IMR-90 (cell line): ENCODE measurements at places on chromosomes 2 and 18. TPM values are rescaled to one million over a fixed set of nuclear protein-coding genes. Genes with fewer than 3 reads are reported as not detected.

PTPRN gene
- total RNA-seq = 4.4 and 5.2 TPM in 2 replicates

GRCh38 chr2:189144700-189145211 lies 34.8 kb downstream of the COL5A2 start:
- peak overlapping the region; percentile 85; the same call in 1 of the 2 replicates for H3K27ac ChIP-seq
- peak; percentile 59 for DNase-seq
- no peaks in the 10 kb centered on the region for H3K27me3 ChIP-seq
- H3K36me3 ChIP-seq = peaks cover 2% of the 10 kb centered on the region

DNA sequence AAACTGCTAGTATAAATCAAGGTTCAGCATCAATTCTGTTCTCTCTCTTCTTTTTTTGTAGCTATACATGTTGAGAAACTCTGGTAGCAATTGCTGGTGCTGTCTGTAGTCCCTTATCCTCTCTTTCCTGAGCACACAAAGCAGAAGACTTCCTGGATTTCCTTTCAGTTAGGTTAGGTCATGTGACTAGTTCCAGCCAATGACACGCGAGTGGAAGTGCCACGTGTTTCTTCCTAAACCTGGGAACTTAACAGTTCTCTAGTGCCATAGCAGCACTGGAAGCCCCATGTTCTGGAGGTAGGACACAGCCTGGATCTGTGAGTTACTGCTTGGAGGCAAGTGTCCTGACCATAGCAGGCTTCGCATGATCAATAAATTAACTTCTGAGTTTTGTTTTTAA lies 125.9 kb downstream of the PLA2R1 start:
- H3K4me3 ChIP-seq = no peak overlapping the region
- H3K36me3 ChIP-seq = no peaks in the 10 kb centered on the region
- no peak overlapping the region for H3K27ac ChIP-seq
- H3K4me1 ChIP-seq = no peaks in the 10 kb centered on the region; the same call in 1 of the 2 replicates

GRCh38 chr2:42233976-42234441 lies 64.9 kb downstream of the EML4 start:
- no peak overlapping the region for H3K4me3 ChIP-seq
- H3K27ac ChIP-seq = peak overlapping the region; percentile 78
- no peaks in the 10 kb centered on the region for H3K27me3 ChIP-seq
- peaks cover 7% of the 10 kb centered on the region for H3K4me1 ChIP-seq

GRCh38 chr18:62883937-62884735 lies 168.8 kb downstream of the PHLPP1 start:
- no peak for DNase-seq
- no peaks in the 10 kb centered on the region for H3K36me3 ChIP-seq
- H3K27me3 ChIP-seq = no peaks in the 10 kb centered on the region
- peaks cover 6% of the 10 kb centered on the region for H3K4me1 ChIP-seq

DNA sequence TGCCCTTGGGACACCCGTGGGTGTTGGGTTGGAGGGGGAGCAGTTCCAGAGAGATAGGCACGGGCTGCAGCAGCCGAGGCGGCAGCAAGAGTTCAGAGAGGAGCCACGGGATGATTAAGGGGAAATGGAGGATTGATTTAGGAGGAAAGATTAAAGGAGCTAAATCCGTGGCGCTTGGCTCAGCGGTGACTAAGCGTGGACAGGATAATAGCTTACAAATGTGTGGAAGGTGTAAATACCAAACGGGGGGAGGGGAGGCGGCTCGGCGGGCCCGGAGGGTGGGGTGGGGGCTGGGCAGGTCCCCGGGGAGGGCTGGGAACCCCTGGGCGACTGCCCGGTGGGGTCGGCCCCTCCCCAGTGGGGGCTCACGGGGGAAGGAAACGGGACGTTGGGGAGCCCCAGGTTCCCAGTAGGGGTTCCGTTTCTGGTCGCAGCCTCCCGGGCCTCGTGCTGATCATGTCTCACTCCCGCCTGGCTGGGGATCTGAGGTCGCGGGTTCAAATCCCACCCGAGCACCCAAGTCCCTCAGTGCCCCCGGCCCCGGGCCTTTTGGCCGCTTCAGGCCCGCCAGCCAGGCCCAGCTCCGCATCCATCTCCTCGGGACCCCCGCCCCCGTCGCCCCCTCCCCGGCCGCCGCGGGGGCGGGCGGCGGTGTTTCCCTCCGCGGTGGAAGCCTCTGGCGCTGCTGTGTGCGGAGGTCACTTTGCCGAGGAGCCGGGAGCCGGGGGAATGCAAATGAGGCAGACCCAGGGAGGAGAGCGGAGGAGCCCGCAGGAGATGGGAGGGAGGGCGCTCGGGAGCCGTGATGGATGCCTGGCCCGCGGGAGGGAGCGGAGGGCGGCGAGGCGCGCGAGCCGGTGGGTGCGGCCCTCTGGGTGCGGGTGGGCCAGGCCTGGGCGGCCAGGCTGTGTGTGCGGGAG lies 8.1 kb downstream of the ASIC4 start:
- H3K27ac ChIP-seq = peak overlapping the region; percentile 26
- no peaks in the 10 kb centered on the region for H3K36me3 ChIP-seq
- H3K27me3 ChIP-seq = peaks cover 34% of the 10 kb centered on the region
- no peak overlapping the region for H3K4me3 ChIP-seq

GRCh38 chr2:161170958-161171932 lies 11.0 kb downstream of the TANK start:
- H3K27me3 ChIP-seq = no peaks in the 10 kb centered on the region
- DNase-seq = no peak
- H3K4me1 ChIP-seq = peaks cover 6% of the 10 kb centered on the region
